ENCODE measurements at places on chromosomes 13 and 19.
A peak's percentile ranks its signal among the peaks of the same experiment; 100 is the strongest.

DNA sequence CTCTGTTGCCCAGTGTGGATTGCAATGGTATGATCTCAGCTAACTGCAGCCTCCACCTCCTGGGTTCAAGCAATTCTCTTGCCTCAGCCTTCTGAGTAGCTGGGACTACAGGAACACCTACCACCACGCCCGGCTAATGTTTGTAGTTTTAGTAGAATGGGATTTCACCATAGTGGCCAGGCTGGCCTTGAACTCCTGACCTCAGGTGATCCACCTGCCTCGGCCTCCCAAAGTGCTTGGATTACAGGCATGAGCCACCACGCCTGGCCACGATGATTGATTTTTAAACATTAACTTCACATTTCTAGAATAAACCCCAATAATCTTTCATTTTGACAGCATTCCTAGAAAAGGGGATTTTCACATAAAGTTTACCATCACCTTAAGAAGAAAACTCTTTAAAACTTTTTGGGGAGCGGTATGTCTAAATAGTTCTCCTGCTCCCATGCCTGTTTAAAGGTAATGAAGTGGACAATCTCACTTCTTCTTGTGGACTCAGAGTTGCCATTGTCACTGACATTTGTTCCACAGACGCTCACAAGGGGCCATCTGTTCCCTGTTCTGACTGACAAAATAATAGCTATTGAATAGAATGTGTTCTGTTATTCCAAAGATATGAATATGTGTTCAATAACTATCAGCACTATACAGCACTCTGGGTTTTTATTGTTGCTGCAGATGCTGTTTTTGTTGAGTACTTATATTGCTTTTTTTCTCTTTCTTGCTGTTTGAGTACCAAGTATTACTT lies 66.1 kb upstream of the C1QTNF9B start:
- no peak for DNase-seq

GRCh38 chr19:47507924-47508553 lies 6.8 kb downstream of the NAPA start:
- no peak for DNase-seq

GRCh38 chr13:50389726-50390125 lies 374.5 kb downstream of the KCNRG start:
- no peak for DNase-seq

GRCh38 chr13:71871844-71872243 lies 4.8 kb upstream of the DACH1 start:
- DNase-seq = no peak

GRCh38 chr19:42985588-42985987 lies 40.7 kb downstream of the PSG11 start:
- no peak for DNase-seq

- no peak for DNase-seq
Measured at GRCh38 chr13:93859716-93860115, 619.8 kb downstream of the DCT start.

DNA sequence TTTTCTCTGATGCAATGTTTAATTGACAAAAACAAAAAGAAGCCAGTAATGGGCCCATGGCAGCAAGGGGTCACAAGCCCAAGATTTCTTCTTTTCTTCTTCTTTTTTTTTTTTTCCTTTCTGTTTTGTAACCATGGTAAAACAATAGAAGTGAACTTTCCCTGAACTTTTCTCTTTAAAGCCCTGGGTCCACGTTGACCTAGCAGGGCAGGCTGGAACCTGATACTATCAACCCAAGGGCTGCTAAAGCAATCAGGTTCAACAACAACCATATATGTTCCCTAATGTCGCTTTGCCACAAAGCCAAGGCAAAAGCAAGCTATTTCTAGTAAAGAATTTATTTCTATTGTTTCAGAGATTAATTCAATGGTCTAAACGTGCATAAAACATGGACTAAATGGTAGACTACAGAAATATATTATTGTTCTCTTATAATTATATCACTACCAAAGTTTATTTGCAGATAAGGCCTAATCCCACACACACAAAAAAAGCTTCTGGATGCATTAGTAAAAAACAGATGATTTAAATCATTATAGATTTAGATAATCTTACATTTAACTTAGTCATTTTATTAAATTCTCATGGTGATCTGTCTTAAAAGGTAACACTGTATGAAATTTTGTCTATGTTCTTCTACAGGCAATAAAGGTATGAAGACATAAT lies 153.9 kb downstream of the DACH1 start:
- no peak for DNase-seq

GRCh38 chr19:4582980-4583842 lies 23.7 kb upstream of the SEMA6B start:
- DNase-seq = no peak

DNA sequence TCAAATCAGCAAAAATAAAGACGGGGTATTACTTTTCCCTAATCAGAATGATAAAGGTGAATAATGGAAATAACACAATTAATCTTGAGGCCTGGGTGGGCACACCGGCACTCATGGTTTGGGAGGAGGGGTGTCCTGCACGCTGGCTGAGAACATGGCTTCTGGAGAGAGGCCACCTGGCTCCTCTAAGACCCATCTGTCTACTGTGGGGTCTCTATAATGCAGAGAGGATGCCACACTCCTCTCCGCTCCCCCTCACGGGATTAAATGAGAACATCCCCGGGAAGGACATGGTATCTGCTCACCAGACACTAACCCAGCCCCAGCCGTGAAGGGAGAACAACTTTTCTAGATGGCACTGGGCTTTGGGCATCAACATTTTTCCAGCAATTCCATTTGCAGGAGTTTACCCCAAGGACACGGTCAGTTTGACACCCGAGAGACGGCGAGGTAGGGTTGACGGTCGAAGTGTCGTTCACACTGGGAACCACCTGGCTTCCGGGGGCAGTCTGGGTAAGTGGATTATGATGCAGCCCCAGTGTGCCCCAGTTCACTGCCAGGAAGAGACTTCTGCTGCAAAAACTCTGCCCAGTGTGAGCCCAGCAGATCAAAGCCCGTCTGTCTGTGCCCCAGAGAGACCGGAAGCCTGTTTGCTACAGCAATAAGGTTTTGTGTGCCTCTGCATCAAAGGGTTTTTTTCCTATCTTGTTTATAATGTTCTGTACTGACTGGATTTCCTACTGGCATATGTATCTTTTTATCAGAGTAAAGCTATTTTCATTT lies 56.6 kb downstream of the CEBPG start:
- DNase-seq = peak; percentile 8

DNA sequence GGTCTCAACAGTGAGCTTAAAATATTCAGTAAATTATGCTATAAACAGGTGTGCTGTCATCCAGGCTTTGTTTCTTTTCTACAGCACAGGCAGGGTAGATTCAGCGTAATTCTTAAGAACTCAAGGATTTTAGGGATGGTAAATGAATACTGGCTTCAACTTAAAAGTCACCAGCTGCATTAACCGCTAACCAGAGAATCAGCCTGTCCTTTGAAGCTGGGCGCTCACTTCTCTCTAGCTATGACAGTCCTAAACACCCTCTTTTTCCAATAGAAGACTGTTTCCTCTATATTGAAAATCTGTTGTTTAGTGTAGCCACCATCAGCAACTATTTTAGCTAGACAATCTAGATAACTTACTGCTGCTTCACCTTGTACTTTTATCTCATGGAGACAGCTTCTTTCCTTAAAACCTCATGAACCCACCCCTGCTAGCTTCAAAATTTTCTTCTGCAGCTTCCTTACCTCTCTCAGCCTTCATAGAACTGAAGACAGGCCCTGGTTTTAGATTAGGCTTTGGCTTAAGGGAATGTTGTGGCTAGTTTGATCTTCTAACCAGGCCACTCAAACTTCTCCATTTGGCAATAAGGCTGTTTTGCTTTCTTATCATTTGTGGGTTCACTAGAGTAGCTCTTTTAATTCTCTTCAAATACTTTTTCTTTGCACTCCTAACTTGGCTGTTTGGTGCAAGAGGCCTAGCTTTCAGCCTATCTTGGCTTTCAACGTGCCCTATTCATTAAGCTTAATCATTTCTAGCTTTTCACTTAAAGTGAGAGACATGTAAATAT lies 89.5 kb downstream of the USP12 start:
- DNase-seq = no peak

DNA sequence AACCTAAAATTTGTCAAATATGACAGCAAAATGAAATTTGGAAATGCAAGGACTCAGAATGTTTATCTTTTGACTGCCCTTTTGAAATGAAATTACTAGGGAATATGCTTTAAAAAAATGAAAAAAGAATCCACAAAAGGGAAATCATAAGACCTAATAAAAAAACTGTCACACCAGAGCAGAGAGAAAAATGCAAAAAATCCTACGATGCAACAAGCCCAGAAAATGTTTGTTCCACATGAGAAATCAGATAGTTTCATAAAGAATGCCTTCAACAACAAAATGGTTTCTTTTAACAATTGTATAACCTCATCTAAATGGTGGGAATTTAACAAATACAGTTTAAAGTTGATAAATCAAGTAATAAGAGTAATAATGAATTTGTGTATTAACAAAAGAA lies 8.0 kb downstream of the LPAR6 start:
- DNase-seq = no peak

GRCh38 chr19:2449019-2449418 lies 7.7 kb downstream of the LMNB2 start:
- no peak for DNase-seq

- peak; percentile 44 for DNase-seq
Measured at GRCh38 chr19:32224371-32225244, 120.8 kb upstream of the ZNF507 start.

GRCh38 chr13:59345311-59345710 lies 818.4 kb downstream of the DIAPH3 start:
- no peak for DNase-seq

- DNase-seq = peak; percentile 37
Measured at GRCh38 chr13:42656161-42656560, 82.2 kb downstream of the TNFSF11 start.

DNA sequence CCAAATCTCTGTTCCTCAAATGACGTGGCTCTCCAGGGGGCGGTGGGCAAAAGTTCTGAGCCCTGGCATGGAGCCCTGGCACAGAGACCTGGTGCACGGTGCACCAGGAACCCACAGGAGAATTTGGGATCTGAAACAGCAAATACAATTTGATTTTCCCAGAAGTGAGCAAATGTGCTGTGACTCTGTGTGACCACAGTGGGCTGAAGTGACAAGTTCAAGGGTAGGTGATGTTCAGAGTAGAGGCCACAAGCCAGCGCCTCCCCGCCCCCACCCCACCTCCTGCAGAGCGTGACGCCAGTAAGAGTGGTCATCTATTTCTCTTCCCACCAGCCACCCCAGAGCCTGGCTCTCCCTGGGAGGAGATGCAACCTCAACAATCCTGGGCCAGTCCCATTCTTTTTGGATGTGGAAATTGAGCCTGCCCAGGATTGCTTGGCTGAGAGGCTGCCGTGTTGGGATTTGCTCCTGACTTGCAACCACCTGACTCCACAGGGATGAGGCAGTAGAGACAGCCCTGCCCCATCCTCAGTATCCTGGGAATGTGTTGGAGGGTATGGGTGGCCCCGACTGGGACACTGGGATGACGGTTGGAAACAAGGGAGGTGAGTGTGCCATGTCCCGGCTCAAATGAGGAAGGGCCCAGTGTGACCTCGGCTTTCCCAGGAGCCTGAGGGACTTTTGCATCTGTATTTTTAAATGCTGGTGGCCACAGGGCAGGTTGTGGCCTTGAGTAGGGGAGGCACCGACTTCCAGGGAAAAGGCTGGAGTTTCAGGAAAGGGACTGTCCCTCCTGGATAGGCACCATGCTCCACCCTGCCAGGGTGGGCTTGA lies 11.1 kb upstream of the BCL3 start:
- no peak for DNase-seq

GRCh38 chr19:33718651-33719254 lies 77.9 kb upstream of the KCTD15 start:
- no peak for DNase-seq

GRCh38 chr19:29277102-29277501 lies 64.2 kb upstream of the UQCRFS1 start:
- DNase-seq = peak; percentile 52

GRCh38 chr13:92994056-92994455 lies 232.6 kb upstream of the GPC6 start:
- DNase-seq = no peak

- DNase-seq = no peak
Measured at GRCh38 chr13:52651897-52652195, 790 bp upstream of the SUGT1 start.

DNA sequence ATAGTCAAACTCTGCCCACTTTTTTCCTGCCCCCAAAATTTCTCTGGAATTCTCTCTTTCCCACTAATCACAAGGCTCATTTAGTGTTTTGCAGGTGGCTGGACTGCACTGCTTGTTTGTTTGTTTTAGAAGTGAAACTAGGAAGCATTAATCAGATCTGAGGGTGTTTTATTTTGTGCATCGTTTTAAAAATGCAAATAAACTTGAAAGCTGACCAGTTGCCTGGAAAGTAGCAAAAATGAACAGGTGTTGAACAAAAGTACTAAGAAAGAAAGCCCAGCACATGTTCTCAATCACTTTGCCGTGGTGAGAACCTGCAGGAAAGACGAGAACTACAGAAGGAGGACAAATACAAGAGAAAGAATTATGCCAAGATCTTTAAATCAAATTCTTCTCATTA lies 365.5 kb downstream of the PCDH9 start:
- no peak for DNase-seq

GRCh38 chr13:110102053-110102452 lies 204.9 kb downstream of the COL4A1 start:
- no peak for DNase-seq

DNA sequence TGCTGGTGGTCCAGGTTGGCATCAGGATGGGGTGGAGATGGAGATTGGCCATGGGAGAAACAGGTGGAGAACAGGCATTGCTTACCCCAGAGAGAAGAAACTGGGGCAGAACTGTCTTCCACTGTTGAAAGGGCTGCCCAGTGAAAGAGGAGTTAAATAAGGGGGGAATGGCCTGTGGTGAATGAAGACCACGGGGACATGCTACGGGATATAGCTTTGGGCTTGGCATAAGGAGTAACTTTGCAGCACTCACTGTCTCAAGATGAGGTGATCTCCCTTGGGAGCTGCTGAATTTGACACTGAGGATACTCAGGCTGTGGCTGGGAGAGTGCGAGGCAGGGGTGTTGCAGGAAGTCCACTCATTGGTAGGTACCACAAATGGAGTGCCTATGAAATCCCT lies 10.6 kb upstream of the GPR18 start:
- no peak for DNase-seq
